ENCODE measurements at places on chromosomes 3 and 15. TPM values are rescaled to one million over a fixed set of nuclear protein-coding genes. Genes with fewer than 3 reads are reported as not detected.

The GOLGA6L9 gene
- total RNA-seq = 3.2 TPM

DNA sequence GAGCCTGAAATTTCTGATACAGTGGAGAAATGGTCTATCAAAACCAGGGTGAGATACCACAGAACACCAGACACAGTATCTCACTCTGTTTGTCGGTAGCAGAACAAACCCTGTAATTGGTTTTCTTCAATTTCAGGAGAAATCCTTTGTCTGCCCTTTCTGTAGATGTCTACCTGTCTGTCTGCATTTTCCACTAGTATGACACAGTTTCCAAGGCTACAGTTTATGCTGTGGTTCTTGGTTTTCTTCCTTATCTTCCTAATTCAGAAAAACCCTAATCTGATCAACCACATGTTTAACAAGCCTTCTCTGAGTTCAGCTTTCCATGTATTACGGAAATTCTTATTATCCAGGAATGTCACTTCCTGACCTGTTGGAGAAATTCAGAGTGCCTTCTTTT lies 70.8 kb downstream of the SCN11A start:
- H3K36me3 ChIP-seq = no peaks in the 10 kb centered on the region
- H3K4me1 ChIP-seq = no peaks in the 10 kb centered on the region
- H3K27me3 ChIP-seq = peaks cover 24% of the 10 kb centered on the region
- no peak for DNase-seq
- no peak overlapping the region for H3K27ac ChIP-seq

GRCh38 chr15:63545520-63545919 lies 41.1 kb downstream of the USP3 start:
- no peaks in the 10 kb centered on the region for H3K27me3 ChIP-seq
- H3K27ac ChIP-seq = peak overlapping the region; percentile 15
- DNase-seq = peak; percentile 21

The UBE2E1 gene
- 127 TPM for total RNA-seq

GRCh38 chr3:20047976-20048883 lies 8.0 kb downstream of the KAT2B start:
- H3K36me3 ChIP-seq = 0 out of 3 replicates have a peak, but pooled peaks cover 5% of the 10 kb centered on the region
- H3K4me3 ChIP-seq = no peak overlapping the region
- DNase-seq = no peak
- H3K4me1 ChIP-seq = peaks cover 11% of the 10 kb centered on the region

- H3K4me1 ChIP-seq = peaks cover 10% of the 10 kb centered on the region
- H3K27ac ChIP-seq = no peak overlapping the region
- no peak overlapping the region for H3K4me3 ChIP-seq
- no peaks in the 10 kb centered on the region for H3K36me3 ChIP-seq
- no peaks in the 10 kb centered on the region for H3K27me3 ChIP-seq
- no peak for DNase-seq
Observed at GRCh38 chr3:170500462-170500861, 81.8 kb downstream of the CLDN11 start.

The SAMD7 gene
- total RNA-seq = not detected

DNA sequence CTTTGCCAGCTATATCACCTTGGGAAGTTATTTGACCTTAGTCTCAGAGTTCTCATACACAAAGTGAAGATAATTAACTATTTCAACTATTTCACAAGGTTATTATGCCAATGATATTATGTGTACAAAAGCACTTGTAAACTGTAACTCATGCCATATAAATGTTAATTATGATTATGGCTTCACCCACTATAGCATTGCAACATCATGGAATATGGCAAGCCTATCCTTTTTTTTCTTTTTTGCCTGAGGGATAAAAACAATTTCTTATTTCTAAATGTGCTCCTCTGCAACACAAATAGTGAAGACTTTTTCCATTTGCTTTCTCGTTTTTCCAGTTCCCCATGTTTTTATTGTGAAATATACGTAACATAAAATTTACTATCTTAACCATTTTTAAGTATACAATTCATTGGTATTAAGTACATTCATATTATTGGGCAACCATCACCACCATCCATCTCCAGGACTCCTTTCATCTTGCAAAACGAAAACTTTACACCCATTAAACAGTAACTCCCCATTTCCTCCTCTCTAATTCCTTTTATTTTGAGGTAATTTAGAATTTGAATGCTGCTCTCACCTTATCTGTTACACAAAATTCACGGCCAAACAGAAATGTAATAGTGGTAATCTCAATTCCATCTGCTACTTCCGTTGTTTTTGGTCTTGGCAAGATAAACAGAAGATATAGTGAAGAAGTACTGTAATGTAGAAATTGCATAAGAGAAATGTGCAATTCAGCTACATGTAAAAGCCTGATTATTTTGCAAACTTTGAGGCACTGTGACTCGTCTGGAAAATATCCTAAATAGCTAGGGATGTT lies 46.3 kb downstream of the NANOGP8 start:
- DNase-seq = no peak
- H3K27me3 ChIP-seq = no peaks in the 10 kb centered on the region
- no peaks in the 10 kb centered on the region for H3K4me1 ChIP-seq
- no peak overlapping the region for H3K4me3 ChIP-seq
- no peak overlapping the region for H3K27ac ChIP-seq

The SMCO1 gene
- total RNA-seq = 0.20 TPM

DNA sequence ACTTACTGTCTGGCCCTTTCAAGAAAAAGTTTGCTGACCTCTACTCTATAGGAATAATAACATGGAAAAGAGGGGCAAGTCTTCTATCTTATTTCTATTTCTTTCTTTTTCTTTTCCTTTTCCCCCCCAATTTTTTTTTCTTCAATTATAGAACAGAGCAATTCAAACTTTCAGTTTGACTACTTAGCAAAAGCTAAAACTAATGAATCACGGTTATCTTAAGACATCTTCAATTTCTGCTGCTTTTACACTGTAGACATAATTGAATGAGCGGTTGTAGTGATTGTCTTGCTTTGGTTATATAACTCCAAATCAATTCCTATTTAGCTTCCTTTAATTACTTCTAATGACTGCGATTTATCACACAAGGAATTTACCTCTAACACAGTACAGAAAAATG lies 74.3 kb upstream of the P2RY1 start:
- no peaks in the 10 kb centered on the region for H3K36me3 ChIP-seq
- no peak overlapping the region for H3K27ac ChIP-seq
- DNase-seq = no peak
- H3K27me3 ChIP-seq = no peaks in the 10 kb centered on the region

The TEX55 gene
- total RNA-seq = not detected
